ENCODE measurements at places on chromosomes 5 and 9.

- no peak for DNase-seq
Observed at GRCh38 chr5:18749763-18750162, 1115.5 kb downstream of the TAF11L14 start.

DNA sequence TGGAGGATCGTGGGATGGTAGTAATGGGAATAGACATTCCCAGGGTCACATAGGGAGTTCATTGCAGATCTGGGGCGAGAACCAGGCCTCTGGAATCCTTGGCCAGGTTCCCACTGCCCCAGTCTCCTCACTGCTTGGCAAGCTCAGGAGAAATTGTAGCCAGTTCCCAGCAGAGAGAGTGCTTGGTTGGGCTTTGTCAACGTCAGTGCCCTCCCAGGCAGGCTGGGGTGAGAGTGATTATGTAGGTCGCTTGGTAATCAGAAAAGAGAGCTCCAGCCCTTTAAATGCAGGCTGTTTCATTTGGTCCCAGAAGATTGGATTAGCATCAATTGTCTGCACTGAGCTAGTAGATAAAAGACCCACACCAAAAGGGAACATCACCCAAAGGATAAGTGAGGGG is 51.8 kb upstream of the GALNT10 start:
- DNase-seq: no peak

GRCh38 chr5:148963664-148964063 is 99.2 kb downstream of the SH3TC2 start:
- DNase-seq: no peak

GRCh38 chr9:16417161-16417560 is 453.3 kb downstream of the BNC2 start:
- DNase-seq: no peak

DNA sequence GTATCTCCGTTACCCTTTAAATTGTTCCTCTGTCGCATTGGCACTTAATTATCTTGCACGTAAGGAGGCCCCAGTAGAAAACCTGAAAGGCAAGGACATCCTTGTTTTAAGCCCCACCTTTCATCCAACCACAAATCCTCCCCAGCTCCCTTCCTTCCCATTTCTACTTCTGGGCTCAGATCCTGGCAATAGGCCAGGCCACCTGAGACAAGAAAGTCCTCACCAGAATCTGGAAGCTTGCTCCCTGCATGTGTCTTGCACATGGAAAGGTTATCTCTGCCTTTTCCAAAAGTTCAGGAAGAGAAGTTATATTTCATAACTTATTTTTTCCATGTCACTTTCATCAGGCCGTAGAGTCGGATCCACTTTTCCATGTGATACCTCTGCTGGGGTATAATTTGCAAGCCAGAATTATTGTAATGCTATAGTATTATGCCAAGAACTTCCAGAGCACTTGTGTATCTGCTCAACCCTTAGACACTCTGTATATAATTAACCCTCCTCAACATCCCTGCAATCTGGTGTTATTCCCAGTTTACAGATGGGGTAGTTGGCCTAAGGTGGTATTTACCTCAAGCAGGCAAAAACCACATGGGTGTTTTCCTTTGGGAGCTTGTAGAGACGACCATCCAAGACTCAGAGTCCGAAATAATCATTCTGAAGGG is 2.6 kb upstream of the SHB start:
- DNase-seq: no peak

DNA sequence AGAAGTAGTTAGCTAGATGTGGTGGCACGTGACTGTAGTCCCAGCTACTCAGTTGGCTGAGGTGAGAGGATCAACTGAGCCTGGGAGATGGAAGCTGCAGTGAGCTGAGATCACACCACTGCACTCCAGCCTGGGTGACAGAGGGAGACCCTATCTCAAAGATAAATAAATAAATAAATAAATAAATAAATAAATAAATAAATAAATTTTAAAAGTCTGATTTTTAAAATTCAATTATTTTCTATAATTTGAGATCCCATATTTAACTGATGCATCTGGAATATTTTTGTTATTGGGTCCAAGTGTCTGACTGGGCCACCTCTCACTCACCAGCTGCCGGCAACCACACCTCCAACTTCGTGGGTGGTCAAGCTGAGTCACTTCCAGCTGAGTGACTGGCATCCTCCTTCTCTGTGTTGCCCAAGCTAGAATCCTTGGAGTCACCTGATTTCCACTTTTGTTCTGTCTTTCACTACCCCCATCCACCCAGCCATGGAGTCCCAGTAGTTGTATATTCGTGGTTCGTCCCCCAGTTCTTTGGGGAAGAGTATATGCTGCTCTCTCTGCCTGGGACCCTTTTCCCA is 70.9 kb downstream of the EGFLAM start:
- no peak for DNase-seq

GRCh38 chr9:99760421-99760820 is 61.3 kb upstream of the NR4A3 start:
- no peak for DNase-seq
